ENCODE measurements at places on chromosomes 11 and 22.

- DNase-seq, result no peak
Observed at GRCh38 chr11:72727521-72727920, 24.7 kb downstream of the ARAP1 start.

- DNase-seq, result no peak
Observed at GRCh38 chr11:64887757-64888405, 9.5 kb upstream of the EHD1 start.

DNA sequence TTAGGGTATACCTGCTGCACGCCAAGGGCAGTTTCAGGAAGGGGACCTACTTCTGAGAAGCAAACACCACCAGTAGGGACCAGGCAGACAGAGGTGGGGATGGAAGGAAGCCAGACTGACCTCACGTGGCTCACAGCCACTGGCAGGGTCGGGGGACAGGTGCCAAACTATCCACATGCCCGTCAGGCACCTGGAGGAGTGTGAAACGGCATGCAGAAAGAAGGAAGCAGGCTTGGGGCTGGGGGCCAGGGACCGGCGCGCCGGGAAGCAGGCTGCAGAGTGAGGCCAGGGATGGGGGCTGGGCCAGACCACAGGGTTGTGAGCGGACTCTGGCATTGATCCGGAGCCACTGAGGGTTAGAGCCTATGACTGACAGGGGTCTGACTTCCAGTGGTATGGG lies 47.5 kb downstream of the CDKN1C start:
- DNase-seq, result no peak

DNA sequence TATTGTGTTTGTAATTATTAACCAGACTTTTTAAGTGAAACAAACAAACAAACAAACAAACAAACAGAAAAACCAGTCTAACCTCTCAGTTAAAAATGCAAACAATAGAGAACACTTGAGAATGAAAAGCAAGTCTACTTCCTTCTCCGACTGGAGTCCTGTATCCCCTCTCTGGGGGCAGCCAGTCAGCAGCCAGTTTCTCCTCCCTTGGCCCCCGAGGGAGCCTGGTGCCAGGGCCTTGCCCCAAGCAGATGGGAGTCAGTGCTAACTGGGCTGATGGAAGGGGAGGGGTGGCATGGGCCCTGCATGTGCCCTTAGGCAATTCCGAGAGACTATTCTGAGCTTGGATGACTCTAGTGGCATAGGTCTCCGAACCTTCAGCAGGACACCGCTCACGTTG lies 137.2 kb downstream of the GRIK4 start:
- peak; percentile 56 for DNase-seq

GRCh38 chr22:50641696-50642607 lies 14.0 kb upstream of the ARSA start:
- no peak for DNase-seq

DNA sequence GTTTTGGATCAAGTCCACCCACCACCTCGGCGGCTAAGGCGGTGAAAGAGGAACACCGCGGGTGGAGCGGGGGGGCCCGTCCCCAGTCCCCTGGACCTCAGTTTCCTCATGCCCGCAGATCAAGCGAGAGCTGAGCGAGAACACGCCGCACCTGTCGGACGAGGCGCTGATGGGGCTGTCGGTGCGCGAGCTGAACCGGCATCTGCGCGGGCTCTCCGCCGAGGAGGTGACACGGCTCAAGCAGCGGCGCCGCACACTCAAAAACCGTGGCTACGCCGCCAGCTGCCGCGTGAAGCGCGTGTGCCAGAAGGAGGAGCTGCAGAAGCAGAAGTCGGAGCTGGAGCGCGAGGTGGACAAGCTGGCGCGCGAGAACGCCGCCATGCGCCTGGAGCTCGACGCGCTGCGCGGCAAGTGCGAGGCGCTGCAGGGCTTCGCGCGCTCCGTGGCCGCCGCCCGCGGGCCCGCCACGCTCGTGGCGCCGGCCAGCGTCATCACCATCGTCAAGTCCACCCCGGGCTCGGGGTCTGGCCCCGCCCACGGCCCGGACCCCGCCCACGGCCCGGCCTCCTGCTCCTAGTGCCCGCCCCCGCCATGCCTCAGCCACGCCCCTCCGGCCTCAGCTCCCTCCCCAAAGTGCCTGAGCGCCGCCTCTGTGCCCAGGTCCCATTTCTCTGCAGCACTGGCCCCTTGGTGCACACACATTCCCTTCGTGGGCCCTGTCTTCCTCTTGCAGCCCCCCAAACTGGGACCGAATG lies 12.7 kb downstream of the MAFF start:
- no peak for DNase-seq

DNA sequence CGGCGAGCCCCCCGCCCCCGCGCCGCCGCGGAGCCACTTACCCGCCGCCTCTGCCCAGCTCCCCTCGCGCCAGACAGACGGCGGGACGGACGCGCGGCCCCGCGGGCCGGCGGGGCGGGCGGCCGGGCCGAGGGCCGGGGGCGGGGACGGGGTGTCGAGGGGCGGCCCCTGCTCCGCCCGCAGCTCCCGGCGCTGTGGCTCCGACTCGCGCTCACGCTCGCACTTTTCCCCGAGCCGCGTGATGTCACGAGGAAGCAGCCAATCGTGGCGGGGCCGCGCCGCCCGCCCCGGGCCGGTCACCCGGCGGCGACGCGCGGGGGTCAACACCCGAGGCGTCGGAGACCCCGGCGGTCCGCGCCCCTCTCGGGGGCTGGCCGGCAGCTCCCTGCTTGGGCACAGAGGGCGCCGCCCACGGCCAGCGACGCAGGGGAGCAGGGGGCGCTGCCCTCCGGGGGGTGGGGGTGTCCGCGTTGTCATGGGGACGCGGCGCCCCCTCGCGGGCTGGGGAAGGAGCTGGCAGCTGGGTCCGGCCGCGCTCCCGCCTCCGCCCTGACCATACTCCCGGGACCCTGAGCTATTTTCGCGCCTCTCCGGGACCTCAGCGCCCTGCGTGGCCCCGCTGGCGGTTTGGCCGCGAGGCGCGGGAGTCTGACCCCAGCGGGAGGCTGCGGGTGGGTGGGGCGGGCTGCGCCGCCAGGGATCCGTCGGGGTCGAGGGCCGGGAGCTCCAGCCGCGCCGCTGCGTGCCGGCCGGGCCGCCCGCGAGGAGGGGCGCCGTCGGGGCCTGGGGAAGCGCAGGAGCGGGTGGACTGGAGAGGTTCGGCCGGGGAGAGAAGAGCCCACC lies at the start of gene CHRM4:
Gene CHRM4 (minus strand): TSS at position 199 of the 843 bp plus-strand sequence. CDS start 5,219 bp downstream, outside the sequence.
- DNase-seq, result no peak

DNA sequence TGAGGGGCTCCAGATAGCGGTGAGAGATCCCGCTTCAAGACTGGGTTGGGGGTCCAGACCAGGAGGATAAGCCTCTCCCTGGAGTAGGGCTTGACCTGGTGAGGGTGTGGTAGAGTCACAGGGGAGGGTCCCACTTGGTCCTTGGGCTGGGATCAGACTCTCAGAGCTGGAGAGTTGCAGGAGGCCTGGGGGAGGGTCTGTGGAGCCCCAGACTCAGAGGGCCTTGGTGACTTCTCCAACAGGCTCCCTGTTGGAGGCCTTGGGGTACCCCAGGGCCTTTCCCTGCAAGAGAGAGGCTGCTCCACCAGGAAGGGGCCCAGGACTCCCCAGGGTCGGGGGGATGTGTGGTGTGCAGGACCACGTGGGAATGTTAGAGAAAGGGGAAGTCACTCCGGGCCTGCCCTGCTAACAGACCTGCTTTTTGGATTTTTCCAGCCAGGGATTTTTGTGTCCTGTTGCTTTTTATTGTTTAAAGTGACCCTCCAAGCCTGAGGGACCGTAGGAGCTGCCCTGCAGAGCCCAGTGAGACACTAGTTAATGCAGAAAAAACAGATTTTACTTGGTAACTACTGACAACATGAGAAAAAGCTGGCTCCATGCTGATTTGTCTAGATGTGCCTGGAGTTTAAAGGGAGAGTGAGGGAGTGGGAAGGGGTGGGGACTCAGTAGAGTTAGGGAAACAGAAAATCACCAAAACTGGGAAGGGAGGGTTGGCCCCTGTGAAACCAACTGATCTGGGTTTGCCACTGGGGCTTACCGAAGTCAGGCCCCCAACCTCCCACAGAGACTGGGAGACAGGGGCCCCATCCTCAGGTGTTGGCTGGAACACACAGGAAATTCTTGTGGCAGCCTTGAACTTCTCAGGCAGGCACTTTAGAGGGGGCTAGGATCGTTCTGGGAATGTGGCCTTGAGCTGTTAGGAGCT lies 801 bp upstream of the TXNRD2 start:
- no peak for DNase-seq

GRCh38 chr22:39518996-39519680 lies 1.2 kb upstream of the ATF4 start:
- DNase-seq, result no peak

DNA sequence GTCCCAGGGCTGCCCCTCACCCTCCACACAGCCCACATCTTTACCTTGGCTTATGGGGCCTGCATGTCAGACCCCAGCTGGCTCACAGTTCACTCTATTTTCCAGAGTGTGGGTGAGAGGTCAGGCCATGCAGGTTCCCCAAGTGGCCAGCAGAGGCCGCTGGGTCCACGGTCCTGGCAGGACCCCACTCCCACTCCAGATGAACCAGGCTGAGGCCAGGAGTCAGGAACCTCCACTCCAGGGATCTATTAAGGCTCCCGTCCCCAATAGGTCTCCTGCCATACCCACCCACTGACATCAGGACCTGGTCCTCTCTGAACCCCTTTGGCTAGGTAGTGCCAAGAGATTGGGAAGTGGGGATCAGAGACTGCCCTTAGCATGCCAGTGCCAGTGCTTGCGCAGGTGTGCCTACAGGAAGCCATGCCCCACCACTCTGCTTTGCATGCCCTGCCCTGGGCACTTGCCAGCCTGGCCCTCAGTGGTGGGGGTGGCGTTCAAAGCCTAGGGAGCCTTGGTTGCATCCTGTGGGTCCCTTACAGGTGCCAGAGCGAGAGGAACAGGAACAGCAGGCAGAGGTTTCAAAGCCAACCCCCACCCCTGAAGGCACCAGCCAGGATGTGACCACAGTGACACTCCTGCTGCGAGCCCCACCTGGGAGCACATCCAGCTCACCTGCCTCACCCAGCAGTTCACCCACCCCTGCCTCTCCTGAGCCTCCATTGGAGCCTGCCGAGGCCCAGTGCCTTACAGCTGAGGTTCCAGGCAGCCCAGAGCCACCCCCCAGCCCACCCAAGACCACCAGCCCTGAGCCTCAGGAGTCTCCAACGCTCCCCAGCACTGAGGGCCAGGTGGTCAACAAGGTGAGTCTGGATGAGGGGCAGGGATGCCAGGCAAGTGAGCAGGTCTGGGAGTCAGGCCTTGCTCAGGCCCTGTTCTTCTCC lies 8.3 kb downstream of the SMTN start:
- DNase-seq, result no peak

- no peak for DNase-seq
Observed at GRCh38 chr22:25881210-25881755, 139.3 kb downstream of the MYO18B start.

DNA sequence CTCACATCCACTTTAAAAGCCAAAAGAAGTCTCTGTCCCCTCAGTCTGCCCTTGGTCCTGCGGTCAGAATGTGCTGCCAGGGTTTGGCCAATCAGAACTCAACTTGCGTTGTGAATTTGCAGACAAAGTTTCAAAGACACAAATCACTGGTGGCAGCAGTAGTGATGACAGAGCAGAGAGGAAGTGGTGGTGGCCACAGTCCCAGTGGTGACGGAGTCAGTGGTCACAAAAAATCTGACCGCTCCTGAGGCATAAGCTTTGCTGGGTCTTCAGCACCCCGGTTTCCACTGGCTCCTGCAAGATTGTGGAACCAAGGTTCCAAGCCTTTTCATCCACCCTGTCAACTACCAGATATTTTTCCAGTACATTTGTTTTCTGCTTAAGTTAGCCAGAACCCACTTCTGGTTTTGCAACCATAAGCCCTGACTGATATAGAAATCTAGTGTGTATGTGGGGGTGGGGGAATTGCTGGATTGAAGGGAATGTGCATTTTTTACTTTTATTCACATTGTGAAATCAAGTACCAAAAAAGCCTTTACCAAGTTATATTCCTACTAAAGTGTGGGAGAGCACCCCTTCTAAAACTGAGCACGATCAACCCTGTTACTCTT lies 112.3 kb downstream of the TMPRSS5 start:
- no peak for DNase-seq
